T-helper 17 cell (primary cell): ENCODE measurements at places on chromosomes 7 and 10. TPM values are rescaled to one million over a fixed set of nuclear protein-coding genes. Genes with fewer than 3 reads are reported as not detected.

- peaks cover 14% of the 10 kb centered on the region for H3K4me1 ChIP-seq
- peak overlapping the region; percentile 81 for H3K27ac ChIP-seq
- H3K4me3 ChIP-seq = peak overlapping the region; percentile 49
- no peaks in the 10 kb centered on the region for H3K36me3 ChIP-seq
Observed at GRCh38 chr7:3150027-3150426, 106.4 kb upstream of the CARD11 start.

GRCh38 chr10:8044331-8044907 lies 10.1 kb upstream of the GATA3 start:
- H3K4me3 ChIP-seq = peak overlapping the region; percentile 60
- peaks cover 5% of the 10 kb centered on the region for H3K36me3 ChIP-seq
- H3K4me1 ChIP-seq = peaks cover 60% of the 10 kb centered on the region
- DNase-seq = no peak
- peak overlapping the region; percentile 87 for H3K27ac ChIP-seq

DNA sequence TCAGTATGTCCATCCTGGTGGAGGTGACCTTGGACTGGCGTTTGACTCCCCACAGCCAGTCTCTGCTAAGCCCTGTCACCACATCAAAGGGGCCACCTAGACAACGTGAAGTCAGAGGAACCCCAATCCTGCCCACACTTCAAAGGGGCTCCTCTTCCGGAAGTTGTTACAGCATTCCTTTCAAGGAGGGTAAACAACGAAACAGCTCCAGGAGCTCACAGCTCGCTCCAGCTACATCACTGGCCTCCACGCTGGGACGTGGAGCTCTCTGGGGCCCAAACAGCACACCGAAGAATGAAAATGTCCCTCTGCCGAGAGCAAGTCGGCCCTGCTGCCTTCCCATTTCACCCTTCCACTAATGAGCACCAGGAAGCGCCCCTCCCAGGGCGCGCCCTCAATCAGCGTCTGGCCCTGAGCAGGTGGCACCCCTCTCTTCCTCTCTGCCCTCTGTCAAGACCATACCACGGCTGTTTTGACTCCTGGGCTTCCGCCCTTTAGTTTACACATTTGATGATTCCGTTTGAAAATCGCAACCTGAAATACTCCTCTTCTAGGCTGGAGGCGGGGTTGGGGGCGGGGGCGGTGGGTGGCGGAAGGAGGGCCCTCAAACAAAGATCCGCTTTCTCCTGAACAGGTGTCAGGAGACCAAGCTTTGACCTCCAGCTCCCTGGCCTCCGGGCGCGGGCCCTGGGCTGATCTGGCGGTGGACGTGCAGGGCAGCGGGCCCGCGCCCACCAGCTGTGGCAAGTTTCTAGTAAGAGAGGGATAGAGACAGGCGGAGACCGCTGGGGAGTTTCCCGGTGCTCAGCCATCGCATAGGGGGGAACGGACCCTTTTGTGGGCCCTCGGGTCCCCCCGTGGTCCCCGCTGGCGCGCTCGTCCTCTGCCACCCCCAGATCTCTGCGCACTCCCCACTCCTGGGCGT lies 53.1 kb upstream of the KDM7A start:
- H3K36me3 ChIP-seq = no peaks in the 10 kb centered on the region
- H3K4me1 ChIP-seq = peaks cover 37% of the 10 kb centered on the region
- H3K4me3 ChIP-seq = peak overlapping the region; percentile 97
- H3K27me3 ChIP-seq = no peaks in the 10 kb centered on the region

- peaks cover 6% of the 10 kb centered on the region for H3K36me3 ChIP-seq
- no peak overlapping the region for H3K4me3 ChIP-seq
- peaks cover 11% of the 10 kb centered on the region for H3K4me1 ChIP-seq
- H3K27me3 ChIP-seq = peaks cover 4% of the 10 kb centered on the region
- DNase-seq = no peak
Observed at GRCh38 chr10:297567-297966, 162.3 kb downstream of the ZMYND11 start.

DNA sequence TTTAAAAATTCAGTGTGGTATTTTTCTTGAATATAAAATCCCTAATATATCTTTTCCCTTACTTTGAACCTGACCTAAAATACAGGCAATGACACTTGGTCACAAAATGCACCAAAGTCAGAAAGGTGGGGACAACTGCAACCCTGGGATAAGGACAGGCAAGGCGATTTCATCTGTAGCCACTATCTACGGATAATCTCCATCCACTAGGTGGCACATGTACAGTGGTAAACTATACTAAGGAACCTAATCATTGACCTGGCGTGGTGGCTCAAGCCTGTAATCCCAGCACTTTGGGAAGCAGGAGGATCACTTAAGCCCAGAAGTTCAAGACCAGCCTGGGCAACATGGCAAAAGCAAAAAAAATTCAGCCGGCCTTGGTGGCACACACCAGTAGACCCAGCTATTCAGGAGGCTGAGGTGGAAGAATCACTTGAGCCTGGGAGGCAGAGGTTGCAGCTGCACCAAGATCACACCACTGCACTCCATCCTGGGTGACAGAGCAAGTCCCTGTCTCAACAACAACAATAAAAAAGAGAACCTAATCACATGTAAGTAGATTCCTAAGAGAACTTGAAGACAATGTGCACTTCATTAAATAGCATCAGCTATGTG lies 98.9 kb downstream of the KMT2C start:
- peak overlapping the region; percentile 82 for H3K4me3 ChIP-seq
- no peaks in the 10 kb centered on the region for H3K27me3 ChIP-seq
- no peaks in the 10 kb centered on the region for H3K36me3 ChIP-seq
- DNase-seq = no peak

DNA sequence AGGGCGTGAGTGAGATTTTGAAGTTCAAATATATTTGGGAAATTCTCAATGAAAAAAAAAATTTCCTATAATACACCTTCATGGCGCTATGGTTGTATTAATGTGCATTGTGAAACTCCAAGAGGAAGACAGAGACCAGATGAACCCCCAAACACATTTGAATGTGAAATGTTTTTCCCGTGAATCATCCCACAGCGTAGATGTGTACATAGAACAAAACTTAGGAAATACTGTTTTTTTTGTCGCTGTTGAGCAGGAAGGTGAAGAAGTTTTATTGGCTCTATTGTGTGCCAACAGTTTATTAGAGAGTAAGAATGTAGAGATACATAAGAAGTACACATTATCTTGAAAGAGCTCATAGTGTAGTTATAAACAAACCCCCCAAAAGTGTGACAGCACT lies 134.0 kb downstream of the KCND2 start:
- H3K27ac ChIP-seq = no peak overlapping the region
- no peak overlapping the region for H3K4me3 ChIP-seq
- no peaks in the 10 kb centered on the region for H3K4me1 ChIP-seq
- H3K36me3 ChIP-seq = no peaks in the 10 kb centered on the region

The MYO1G gene
- 291 TPM for total RNA-seq

DNA sequence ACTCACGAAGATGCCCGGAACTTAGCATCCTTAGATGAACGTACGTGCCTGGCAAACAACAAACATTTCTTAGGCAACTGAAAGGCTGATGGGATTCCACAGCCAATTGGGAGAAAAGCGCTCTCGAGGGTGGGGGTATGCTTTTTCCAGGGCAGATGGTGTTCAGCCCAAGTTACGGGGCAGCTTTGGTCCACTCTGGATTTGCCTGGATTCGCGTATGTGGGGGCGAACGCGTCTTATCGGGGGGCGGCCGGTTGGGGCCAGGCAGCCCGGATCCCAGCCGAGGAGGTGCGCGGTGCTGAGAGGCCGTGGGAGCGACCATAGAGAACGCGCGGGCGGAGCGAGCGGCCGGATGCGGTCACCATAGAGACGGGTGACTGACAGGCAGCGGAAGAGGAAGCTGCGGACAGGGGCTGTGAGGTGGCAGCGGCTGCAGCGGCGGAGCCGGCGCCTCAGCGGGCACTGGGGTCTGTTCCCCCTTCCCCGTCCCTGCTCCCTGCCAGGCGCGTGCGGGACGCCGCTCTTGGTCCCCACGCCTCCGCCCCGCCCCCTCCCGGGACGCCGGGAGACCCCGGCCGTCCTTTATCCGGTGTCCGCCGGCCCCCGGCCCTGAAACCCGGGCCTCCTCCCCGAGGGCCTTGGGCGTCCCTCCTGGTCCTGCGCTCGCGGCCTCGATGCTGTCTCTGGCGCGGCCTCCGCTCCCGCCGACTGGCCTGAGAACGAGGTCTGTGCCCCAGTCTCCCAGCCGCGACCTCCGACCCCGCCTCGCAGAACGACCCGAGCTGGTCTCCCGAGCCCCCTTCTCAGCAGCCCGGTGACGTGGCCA lies at the start of gene CHPF2:
Gene CHPF2, plus strand, starts transcription at position 393 of the 826 bp plus-strand sequence. CDS start 1,529 bp downstream, outside the sequence.
- H3K27ac ChIP-seq = peak within 1 kb of the TSS; percentile 97
- peaks cover 24% of the 10 kb centered on the region for H3K4me1 ChIP-seq
- no peaks in the 10 kb centered on the region for H3K27me3 ChIP-seq
- peak; percentile 80 for DNase-seq
- H3K36me3 ChIP-seq = peaks cover 2% of the 10 kb centered on the region
